ENCODE measurements at places on chromosomes 11 and 22.

GRCh38 chr11:123168241-123168640, 26.8 kb downstream of the CLMP start:
- no peak for DNase-seq

GRCh38 chr11:133829566-133829965, 15.7 kb downstream of the SPATA19 start:
- no peak for DNase-seq

- DNase-seq, result no peak
These were observed 1.9 kb downstream of the GRAMD4 start for GRCh38 chr22:46622081-46622521.

DNA sequence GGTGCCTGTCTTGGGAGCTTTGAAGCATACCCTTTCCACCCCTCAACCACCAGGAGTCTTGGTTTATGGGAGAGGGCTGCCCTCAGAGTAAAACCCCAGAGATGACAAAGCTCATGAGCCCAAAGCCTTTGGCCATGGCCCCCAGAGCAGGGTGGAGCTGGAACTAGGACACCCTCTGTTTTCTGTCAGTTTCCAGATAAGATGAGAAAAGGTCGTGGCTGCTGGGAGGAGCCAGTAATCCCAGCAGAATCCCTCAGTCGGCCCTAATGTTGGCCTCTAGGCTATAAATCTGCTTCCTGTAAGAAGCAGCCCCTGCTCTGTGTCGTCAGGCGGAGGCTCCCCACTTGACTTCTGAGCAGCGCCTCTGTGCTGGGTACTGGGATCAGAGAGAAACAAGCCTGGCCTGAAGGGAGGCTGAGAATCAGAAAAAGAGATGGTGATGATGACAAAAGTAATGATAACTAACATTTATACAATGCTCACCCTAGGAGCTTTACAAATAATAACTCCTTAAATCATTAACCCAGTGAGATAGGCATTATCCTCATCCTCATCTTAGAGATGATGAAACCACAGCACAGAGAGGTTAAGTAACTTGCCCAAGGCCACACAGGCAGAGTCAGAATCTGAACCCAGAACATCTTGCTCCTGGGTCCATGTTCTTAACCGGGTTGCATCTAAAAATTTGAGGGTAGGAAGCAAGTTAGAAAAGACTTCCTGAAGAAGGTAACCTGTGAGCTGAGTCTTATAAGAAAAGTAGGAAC, 471.4 kb downstream of the SOX6 start:
- DNase-seq, result no peak
